ENCODE measurements at places on chromosomes 1 and 21.
A peak's percentile ranks its signal among the peaks of the same experiment; 100 is the strongest.

- no peak for DNase-seq
These were observed 76.1 kb downstream of the VCAM1 start for GRCh38 chr1:100795646-100795985.

- no peak for DNase-seq
These were observed 8.2 kb downstream of the ACADM start for GRCh38 chr1:75732703-75733102.

- DNase-seq: no peak
These were observed 30.3 kb downstream of the SSBP3 start for GRCh38 chr1:54375712-54376429.

DNA sequence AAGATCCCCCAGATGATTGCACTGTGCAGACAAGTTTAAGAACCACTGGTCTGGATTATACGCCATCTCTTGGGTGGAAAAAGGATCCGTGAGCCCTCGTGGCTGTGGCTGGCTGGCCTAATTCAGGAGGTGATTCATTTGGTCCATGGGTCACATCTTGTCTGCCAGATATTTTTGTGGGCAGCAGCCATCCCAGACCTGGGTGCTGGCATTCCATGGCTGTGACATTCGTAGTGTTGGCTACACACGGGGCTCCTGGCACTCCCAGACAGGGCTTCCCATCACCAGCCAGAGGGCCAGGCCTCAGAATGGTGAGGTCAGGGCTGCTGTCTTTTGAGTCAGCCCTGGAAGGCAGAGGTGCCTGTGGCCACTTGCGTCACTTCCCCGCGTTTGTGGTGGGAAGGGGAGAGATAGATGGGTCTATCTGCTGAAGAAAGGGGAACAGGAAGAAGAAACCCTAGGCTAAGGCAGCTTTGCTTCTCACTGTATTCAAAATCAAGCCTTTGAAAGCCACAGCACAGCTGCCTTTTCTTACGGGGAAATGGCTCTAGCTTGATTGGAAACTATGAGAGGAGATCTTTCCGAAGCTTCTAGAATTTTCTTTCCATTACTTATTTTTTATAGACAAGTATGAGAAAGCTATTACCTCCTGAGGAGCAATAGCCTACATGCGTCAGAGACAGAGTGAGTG, 32.4 kb downstream of the EIF2D start:
- no peak for DNase-seq

DNA sequence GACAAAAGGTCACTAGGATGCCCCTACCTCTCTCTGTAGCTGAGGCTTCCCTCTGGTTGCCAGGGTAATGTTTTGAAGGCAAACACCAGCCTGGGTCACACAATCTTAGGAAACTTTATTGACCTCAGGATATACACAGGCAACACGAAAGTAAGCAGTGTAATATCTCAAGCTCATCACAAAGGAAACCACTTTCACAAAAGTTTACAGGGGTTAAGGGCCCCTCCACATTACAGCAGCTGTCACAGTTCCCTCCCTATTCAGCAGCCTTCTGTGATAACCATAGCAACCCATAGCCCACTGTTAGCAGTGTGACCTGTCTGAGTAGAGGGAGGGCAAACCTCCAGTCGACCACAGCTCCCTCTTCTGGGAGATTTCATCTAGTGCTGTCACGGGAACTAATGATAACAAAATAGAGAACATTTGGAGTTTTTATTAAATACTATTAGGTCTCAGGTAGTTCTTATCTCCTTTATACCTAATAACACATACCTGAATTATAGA, 149.8 kb downstream of the PTPRC start:
- peak; percentile 31 for DNase-seq

- no peak for DNase-seq
These were observed 7.7 kb downstream of the ARMH1 start for GRCh38 chr1:44681905-44682882.

DNA sequence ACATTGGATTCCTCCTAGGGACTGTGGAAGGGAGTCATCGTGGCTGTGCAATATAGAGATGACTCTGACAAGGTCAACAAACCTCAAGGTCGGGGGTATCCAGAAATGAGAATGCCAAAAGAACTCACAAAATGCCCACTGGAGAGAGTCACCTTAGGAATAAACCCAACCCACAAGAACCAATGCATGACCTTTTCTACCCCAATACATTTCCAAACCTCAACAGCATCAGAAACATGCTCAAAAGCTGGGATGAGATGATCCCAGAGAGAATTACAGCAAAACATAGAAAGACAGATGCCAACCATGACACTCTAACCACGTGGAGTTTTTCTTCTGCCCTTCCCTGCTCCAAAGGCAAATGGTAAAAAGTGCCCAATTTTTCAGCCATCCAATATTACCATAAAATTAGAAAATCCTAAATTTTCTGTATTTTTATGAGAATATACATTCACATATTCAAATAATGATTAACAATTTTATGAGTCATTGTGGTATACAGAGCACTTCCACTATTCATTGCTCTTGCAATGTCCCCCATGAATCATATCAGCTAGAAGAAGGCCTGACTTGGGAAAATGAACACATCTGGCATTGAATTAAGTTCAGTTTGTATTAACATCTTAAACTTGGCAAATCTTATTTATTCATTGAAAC, 88.2 kb upstream of the PALMD start:
- no peak for DNase-seq

- DNase-seq: no peak
These were observed 273.4 kb upstream of the CACYBP start for GRCh38 chr1:174726167-174726879.

DNA sequence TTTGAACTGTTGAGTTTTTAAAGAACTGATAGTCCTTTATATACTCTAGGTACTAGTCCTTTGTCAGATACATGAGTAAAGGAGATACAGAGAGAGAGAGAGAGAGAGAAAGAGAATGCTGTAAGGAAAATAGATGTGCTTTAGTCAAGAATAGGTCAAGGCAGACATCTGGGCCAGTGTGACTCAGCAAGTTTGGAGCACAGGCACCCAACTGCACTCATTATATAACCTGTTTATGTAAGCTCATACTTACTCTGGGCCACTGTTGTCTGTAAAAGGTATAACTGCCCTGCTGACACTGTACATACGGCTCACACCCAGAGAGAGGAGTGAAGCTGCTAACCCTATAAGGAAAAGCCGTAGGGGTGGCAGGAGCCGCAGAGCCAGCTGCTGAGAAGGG, 32.2 kb upstream of the AKT3 start:
- DNase-seq: no peak

DNA sequence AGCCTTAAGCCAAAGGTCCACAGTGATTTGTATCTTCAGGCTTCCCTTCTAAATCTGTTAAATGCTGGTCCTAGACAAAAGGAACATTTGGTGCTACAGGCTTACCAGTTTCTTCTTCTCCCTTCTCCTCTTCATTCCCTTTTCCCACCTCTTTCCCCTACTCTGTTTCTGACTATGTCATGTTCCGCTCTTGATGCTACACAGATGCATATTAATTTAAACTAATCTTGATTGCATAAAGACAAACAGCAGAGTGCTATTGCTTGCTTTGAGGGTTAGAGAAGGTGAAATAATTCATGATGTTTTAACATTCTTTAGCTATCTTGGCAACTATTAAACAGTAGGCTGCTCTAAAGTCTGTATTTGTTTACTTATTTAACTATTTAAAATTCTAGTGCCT, 34.3 kb upstream of the COL24A1 start:
- no peak for DNase-seq

- DNase-seq: no peak
These were observed 46.8 kb upstream of the TARDBP start for GRCh38 chr1:10965546-10966226.
